ENCODE measurements at places on chromosomes 3 and 15.

DNA sequence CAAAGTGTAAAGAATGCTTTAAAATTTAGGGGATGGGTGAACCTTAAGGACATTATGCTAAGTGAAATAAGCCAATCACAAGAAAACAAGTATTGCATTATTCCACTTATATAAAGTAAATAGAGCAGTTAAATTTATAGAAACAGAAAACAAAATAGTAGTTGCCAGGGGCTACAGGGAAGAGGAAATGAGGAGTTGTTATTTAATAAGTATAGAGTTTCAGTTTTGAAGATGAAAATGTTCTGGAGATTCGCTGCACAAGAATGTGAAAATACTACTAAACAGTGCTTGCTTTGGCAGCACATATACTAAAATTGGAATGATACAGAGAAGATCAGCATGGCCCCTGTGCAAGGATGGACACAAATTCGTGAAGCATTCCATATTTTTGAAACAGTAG, 32.0 kb downstream of the DNAH12 start:
- DNase-seq = no peak

DNA sequence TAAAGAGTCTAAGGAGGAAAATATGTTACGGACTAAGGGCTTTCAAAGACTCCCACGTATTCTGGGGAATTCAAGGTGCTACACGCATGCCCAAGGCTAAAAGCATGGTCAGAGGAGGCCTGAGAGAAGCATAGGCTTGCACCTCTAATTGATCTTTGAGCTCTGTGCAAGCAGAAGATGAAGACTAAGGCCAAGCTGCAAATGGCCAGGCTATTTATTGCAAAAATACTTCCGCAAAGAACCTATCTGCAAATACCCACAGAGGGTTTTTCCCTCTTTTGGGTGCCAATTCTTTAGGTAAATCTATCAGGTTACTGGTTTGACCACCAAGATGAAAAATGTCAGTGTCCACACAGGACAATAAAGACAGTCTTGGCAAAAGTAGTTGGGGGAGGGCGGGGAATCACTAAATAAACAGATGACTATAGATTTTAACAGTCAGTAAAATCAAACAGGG, 119.5 kb downstream of the STAG1 start:
- DNase-seq = no peak

DNA sequence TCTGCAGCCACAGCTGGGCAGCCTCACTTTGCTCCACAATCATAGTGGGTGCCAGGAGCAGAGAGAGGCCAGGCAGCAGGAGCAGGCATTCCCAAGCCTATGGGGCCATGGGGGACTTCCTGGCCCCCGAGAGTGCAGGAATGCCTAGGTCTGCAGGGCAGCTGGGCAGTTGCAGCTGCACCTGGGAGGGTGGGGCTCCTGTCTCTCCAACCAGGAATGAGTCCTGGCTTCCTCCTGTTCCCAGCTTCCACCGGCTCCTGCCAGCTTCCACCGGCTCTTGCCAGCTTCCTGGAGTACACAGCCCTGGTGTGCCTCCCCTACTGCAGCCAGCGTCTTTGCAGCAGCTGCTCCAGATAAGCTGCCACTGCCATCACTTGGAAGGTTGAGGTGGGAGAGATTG, 86.3 kb upstream of the CDV3 start:
- DNase-seq = no peak

GRCh38 chr3:12990306-12990705, 82.9 kb downstream of the IQSEC1 start:
- DNase-seq = no peak

GRCh38 chr3:105108823-105109222, 257.9 kb upstream of the ALCAM start:
- DNase-seq = no peak

DNA sequence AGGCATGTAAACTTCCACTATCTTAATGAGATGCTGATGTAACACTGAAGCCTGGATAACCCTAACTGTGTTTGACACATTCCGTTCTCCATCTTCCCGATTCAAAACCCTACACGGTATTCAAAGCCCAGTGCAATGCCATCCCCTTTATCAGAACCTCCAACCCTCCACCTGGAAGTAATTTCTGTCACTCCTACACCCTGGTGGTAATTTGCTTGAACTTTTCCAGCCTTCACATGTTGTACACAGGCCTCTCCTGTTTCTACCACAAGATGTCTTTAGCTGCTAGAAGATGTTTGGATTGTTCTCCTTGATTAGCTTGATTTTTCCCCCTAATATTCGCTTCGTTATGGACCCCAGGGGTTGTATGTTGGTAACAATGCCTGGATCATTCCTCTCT, 208.9 kb downstream of the CHST2 start:
- DNase-seq = no peak

DNA sequence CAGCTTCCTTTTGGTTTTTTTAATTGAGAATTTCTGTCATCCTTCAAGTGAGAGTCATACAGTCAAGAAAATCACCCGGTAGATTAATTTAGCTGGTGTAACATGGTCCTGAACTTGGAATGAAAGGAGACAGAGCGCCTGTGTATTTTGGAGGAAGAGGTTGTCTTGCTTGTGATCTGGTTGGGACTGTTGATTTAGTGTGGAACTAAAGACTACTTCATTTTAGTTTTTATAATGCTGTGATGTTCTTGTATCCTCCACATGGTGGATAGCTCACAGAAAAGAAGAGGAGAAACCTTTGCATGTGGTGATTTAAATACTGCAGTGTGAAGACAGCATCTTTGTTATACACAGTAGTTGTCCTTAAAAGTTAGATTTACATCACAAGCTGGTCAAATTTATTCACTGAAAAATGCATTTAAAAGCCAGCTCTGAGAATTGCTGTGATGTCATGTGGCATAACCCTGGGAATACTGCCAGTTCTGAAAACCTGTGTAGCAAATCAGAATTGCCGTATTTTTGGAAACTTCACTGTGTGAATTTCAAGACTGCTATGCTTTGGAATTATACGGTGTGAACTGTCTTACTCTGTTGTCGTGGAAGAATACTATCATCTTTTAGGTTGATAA, 268.5 kb downstream of the PTPRG start:
- no peak for DNase-seq

DNA sequence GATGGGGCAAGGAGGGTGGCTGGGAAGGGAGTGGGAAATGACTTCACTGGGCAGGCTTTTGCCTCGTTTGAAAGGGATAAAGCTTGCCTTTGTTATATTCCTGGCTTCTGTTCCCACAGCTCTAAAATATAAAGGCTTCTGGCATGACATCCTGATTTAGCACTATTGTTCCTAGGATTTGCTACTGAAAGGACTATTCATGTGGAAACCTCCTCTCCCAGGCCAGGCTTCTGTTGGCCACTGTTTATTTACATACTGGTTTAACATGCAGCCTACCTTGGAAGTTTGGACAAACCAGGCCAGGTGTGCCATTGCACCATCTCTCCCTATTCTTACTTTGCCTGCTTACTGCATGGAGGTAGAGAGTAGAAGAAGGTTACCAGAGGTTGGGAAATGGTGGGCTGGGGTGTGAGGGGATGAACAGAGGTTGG, 2.4 kb upstream of the LMCD1 start:
- no peak for DNase-seq

DNA sequence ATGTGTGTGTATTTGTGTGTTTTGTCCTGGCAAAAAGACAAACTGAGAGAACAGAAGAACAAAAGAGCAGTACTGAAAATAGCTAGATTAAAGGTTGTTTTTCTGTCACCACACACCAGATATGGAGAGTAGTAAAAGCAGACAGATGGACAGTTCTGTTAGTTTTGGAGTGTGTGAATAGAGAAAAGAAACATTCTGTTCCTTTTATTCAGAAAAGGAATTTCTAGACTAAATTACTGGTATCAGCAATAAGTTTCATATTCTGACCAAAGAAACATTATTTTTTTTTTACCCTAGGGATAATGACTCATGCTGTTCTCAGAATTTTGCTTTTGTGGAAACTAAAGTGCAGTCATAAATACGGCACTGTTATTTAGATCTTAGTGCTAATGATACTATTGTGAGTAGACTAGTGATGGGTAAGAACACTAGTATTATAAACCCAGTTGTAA, 32.9 kb downstream of the PIK3CA start:
- DNase-seq = no peak

DNA sequence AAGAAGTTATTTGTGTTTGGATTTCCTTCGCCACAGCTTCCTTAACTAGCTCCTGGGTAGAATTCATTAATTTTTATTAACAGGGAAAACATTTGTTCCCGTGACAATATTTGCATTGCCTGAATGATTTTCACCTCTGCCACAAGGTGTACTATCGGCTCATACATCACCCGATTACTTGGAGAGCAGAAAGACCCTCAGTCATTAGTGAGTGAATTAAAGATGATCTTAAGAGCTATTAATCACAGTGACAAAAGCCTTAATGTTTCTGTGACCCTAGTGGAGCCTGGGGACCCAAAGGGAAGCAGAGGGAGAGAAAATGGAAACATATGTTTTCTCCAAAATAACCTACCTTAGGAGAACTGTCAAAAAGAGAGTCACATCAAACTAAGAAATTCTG, 228.3 kb downstream of the MECOM start:
- DNase-seq = no peak

DNA sequence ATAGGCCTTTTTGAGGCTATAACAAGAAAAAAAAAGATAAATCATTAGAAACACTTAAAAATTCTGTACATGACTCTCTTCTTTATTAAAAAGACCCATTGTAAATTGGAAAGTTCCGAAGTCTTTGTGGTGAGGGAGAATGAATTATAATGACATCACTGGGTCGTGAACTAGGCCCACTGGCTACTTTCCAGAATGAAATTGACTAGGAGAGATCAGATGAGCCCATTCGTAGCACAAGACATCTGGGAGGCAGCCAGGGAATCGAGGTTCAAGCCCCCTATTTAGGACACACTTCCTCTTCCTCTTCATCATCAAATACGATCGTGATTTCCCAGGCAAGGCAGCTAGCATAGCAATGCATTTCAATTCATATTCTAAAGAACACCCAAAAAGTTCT, 889.8 kb upstream of the NR2F2 start:
- DNase-seq = no peak

DNA sequence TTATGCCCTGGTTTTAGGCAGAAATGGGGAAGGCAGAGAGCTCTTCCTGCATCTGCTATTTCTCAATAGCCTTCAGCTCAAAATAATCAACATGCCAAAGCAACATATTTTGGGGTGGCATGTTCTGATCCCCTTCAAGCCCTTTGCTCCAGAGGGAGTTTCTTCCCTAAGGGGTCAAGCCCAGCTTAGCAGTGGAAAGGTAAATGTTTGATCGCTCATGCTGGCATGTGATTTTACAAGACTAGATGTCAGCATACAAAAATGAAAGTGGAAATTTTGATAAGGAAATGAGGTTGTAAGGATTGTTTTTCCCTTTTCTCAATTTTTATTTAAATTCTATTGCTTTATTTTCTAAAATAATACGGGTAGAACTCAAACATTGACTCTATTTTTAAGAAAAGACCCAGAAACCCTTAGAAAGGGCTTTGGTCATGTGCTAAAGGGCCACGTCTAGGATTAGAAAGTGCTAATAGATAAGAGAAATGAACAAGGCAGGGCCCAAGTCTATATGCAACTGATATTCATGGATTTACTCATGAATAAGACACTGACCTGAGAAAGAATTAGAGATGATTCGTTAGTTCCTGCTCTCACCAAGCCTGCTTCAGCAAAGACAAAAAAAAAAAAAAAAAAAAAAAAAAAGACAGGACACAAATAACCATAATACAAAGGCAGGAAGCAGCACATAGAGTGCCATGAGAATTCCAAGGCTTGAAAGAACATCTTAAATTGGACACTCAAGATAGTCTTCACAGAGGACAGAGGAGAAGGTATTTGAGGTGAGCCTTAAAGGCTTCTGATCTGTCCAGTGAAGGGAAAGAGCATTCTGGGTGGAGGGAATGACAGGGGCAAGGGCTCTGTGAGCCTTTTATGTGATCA, 55.0 kb upstream of the NR2E3 start:
- DNase-seq = no peak

DNA sequence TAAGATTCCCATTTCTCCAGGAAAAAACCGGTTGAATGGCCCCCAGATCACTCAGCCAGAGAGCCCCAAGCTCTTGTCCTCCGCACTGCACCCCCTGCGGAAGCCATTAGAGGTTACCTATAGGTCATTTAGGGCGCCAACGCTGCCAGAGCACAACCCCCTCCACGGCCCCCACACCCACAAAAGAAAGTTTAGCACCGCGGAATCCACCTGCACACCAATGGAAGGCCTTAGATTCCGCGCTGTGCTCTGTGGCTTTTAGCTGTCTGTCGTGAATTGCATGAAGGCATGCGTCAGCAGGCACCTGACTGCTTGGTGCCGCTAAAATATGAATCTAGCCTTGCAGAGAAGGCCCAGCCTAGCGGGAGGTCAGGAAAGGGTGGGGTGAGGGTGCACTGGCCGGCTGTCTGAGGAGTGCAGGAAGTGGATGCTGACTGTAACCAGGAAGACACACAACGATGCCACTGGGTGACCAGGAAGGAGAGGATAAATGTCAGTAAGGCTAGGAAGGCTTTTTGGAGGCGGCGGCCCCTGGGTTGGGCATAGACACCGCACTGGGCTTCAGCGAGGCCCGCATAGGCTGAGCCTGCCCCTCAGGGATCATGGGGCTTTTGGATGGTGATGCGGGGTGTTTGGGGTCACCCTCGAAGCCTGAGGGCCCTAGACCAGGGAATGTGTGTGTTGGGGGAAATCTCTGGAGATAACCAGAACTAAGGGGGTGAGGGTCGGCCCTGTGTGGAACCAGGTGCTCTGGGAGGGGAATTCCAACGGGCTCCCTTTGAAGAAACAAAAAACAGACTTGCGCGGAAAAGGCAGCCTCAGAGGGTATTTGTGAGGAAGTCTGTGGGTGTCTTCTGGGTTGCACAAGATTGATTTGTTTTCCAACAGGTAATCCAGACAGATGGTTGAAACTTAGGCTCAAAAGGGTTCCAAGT, 976 bp upstream of the NUP210 start:
- DNase-seq = no peak

GRCh38 chr3:142315083-142315482, 89.7 kb upstream of the GK5 start:
- DNase-seq = no peak

DNA sequence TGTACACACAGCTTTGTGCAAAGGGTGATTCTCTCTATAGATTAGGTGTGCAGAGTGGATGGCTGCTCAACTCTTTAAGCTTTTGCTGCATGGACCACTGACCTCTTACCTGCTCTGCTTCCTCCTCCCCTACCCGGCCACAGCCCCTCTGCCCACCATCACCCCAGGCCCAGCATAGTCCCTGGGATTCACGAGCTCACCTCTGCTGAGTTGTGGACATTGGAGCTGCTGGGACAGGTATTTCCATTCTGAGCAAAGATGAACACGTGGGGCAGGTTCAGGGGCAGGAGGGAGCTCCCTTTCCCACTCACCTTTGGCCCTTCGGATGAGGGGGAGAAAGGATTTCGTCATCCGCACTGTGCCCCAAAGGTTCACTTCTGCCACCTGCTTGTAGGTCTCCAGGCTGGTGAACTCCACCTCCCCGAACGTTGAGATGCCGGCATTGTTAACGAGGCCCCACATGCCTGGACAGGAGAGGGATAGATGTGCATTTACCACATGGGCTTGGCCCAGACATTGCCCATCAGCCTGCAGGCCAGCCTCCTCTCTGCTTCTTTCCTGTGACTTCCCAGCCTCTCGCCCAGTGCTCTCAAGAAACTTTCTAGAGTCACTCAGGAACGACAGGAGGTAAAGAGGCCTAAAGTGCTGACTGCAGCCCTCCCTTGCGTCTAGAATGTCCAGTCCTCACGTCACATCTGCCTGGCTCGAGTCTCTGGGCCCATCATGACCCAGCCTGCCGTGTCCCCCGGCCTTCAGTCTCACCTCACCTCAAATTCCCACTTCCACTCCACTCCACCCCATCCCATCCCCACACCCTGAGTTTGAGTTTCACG, 41.6 kb downstream of the BDH1 start:
- DNase-seq = no peak
